Osteocyte (in vitro differentiated cells): ENCODE measurements at places on chromosomes 16 and 17.

- DNase-seq, result no peak
These were observed 910.5 kb downstream of the CDH11 start for GRCh38 chr16:64211331-64211730.

- DNase-seq, result no peak
These were observed 95.4 kb upstream of the TNRC6C start for GRCh38 chr17:77862890-77863813.

DNA sequence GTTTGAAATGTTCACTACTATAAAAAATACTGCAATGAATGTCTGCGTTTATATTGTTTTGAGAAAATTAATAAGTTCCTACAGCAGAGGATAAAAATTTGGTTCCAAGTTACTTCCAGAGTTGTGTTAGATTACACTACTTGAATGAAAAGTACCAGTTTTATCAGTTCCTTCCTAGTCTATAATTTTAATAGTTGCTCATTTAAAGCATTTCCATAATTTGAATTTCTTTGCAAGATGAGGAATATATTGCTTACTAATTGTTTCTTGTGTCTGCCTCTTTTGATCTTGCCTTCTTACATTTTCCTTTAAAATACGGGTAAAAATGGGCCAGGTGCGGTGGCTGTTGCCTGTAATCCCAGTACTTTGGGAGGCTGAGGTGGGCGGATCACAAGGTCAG, 4.0 kb downstream of the EMC6 start:
- DNase-seq, result no peak

DNA sequence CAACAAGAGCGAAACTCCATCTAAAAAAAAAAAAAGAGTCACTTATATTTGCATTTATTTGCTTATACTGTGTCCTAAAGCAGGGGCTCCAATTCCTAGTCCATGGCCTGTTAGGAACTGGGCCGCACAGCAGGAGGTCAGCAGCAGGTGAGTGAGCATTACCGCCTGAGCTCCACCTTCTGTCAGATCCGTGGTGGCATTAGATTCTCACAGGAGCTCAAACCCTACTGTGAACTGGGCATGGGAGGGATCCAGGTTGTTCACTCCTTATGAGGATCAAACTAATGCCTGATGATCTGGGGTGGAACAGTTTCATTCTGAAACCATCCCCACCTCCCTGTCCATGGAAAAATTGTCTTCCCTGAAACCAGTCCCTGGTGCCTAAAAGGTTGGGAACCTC, 24.9 kb downstream of the ITGB3 start:
- no peak for DNase-seq

GRCh38 chr17:82544431-82545070, 25.0 kb downstream of the FOXK2 start:
- no peak for DNase-seq

GRCh38 chr16:4260360-4260759, 12.5 kb downstream of the TFAP4 start:
- DNase-seq, result no peak

DNA sequence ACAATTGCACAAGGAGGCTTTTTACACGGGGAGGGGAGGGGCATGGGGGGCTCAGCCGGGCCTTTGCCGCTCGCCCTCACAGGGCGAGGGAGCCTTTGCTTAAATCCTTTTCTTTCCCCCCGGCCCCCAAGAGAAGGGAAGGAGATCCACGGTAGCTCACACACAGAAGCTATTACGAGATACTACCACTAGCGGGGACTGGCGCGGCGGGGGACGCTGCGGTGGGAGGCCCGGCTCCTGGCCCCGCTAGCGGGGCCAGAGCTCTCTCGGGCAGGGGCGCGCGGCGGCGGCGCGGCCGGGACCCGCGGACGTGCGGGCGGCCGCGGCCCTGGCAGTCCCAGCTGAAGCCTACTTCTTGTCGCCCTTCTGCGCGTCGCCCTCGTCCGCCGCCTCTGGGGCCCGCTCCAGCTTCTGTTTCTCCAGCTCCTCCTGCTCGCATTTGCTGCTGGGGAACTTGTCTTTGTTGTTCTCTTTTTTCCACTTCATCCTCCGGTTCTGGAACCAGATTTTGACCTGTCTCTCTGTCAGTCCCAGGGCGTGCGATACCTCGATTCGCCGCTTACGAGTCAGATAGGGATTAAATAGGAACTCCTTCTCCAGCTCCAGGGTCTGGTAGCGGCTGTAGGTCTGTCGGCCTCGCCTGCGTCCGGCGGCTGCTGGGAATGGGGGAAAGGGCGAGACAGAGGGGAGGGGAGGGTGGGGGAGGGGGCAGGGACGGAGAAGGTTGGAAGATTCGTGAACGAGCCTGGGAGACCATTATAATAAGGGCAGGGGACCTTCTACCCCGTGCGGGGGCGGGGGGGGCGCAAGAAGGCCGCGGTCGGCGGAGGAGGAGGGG, 2.0 kb downstream of the HOXB8 start:
- no peak for DNase-seq

GRCh38 chr16:48687421-48688038, 77.5 kb upstream of the N4BP1 start:
- no peak for DNase-seq

- no peak for DNase-seq
These were observed 744 bp upstream of the PLXDC1 start for GRCh38 chr17:39151943-39152818.

DNA sequence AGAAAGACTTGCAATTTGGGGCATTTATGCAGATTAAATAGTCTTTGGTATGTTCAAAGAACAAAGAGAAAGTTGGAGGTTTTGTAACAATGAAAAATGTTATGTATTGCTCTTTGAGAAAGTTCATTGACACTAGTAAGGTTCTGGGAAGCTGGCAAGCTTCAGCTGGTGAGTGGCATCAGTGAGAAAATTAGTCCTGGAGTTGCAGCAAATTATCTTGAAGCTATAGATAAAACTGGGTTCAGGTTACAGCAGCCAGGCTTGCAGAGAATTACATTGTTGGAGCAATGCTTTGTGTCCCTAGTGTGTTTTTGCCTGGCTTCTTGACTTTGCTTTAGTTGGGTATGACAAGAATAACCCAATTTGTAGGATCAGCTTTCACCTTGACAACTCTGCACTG, 221.2 kb downstream of the CDH13 start:
- DNase-seq, result no peak

DNA sequence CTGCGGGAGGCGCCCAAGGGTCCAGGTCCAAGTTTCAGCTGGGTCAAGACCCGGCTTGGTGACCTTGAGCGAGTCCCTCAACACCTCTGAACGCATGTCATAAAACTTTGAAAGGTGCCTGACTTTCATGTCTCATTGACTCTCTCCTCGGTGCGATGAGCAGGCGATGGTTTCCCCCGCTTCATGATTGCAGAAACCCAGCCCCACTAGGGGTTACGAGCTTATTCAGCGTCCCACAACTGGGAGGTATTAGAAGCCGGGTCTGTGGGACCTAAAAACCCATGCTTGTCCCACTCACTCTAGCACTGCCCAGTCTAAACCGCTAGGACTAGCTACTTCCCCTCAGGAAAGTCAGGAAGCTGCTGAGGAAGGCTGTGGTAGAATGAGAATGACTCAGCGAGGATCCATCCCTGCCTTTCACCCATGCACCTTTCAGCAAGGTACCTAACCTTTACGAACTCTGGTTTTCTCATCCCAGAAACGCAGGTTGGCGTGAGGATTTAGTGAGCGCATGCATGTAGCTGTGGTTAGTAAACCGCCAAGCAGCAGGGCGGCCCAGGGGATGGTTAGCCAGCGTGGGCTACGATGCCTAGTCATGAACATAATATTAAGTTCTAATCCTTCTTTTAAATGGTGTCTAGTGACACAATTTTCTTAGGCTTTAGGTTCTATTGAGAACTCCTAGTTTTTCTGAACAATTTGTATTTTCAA, 26.2 kb upstream of the RFFL start:
- DNase-seq, result no peak

DNA sequence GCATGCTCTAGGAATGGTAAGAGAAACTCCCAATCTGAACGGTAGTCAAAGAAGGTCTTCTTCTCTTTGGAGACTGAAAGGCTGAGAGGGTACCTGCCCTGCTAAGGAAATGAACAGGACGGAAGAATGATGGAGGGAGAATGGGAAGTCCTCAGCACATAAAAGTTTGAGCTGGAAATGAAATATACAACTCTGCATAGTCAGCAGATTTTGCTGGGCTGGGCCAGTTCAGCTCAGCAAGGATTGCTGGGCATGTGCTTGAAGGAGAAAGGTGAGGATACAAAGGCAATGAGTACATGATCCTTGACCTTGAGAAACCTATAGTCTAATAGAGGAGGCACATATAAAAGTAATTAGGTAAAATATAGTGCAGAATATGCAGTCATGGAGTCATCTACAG, 669.3 kb downstream of the MAF start:
- no peak for DNase-seq

DNA sequence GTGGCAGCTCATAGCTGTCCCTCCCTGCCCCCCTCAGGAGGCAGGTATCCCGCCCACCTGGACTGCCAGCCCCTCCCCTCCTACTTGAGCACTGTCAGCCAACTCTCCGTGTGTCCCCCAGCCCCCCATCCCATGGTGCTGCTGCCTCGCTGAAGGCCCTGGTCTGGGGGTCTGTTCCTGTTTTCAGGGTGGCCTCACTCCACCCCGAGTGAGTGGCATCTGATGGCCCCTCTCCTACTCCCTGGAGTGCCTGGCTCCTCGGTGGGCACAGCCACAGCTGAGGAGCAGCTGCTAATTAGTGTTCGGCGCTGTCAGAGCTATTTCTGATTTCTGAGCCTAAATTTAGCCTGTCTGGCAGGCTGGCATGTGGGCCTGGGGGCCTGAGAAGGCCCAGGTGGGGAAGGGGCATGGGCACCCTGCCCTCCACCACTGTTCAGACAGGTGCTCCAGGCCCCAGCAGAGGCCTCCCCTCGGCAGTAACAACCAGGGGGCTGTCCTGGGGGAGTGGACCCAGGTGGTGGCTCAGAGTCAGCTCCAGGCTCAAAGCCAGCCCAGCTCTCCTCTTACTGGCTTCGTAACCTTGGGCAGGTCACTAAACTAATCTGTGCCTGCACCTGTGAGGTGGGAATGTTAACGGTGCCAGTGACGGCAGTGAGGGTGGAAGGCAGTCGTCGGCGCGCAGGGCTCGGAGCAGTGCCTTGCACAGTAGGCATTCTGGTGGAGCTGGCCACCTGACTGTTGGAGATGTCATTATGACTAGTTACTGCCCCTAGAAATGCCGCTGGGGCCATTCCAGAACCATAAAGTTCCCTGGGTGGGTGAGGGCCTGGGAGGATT, 6.5 kb downstream of the FMNL1 start:
- no peak for DNase-seq

DNA sequence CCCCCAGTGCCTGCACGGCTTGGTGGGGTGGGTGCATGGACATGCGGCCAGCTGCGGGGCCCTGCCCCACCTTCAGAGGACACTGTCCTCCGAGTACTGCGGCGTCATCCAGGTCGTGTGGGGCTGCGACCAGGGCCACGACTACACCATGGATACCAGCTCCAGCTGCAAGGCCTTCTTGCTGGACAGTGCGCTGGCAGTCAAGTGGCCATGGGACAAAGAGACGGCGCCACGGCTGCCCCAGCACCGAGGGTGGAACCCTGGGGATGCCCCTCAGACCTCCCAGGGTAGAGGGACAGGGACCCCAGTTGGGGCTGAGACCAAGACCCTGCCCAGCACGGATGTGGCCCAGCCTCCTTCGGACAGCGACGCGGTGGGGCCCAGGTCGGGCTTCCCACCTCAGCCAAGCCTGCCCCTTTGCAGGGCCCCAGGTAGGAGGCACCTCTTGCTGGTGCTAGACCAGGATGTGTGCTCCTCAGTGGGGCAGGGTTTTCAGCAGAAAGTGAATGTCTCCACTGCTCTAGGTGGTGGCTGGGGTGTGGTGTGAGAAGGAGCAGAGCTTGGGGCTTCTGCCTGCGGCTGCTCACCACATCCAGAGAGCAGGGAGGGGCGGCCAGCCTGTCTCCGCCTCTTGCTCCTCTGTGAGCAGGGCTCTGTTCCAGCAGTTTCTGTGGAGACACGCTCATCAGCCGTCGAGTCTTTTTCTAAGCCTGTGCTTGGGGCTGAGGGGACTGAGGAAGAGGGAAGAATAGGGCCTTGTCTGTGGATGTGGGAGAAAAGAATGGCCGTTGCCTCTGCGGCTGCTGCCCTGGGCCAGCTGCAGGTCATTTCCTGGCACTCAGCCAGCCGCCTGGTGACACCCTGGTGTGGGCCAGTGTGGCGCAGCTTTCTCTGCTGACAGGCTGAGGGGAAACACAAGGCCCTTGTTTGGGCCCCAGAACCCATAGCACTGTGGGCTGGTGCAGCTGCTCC, 2.2 kb downstream of the ZNF276 start:
- DNase-seq, result no peak

- DNase-seq, result no peak
These were observed 348.0 kb downstream of the UTP18 start for GRCh38 chr17:51608251-51608933.

- DNase-seq, result no peak
These were observed 20.1 kb downstream of the COX11 start for GRCh38 chr17:54948380-54948779.

DNA sequence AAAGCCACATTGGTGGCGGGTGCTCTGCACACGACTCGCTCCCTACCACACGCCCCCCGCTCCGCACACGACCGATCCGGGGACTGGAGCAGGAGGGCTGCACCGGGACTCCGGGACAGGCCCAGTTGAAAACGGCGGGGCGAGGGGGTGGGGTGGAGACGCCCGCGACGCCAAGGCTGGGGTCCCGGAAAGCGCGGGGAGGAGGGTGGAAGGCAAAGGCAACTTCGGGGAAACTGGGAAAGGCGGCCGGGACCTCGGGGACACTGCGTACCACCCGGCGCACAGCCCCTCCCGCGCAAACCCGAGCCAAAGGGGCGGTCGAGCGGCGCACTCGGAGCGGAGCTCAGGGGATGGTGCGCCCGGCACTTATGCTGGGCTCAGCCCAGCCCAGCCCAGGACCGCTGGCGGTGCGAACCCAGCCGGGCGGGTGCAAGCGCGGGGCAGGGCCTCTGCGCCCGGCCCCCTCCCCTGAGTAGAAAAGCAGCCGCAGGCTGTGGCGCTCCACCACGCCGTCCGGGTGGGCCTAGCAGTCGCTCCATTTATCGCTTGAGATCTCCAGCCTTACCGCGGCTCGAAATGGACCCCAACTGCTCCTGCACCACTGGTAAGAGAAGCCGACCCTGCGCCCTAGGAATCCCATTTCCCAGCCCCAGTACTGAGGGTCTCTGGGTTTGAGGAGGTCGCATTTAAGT, at the start of gene MT1M:
TSS of gene MT1M (plus strand) at position 504 of the 692 bp plus-strand sequence. CDS start at position 577, 73 bp downstream.
- DNase-seq, result no peak

GRCh38 chr16:65445313-65446260, 323.7 kb upstream of the CDH11 start:
- no peak for DNase-seq

GRCh38 chr17:9334536-9335446, 240.8 kb downstream of the STX8 start:
- DNase-seq, result no peak

DNA sequence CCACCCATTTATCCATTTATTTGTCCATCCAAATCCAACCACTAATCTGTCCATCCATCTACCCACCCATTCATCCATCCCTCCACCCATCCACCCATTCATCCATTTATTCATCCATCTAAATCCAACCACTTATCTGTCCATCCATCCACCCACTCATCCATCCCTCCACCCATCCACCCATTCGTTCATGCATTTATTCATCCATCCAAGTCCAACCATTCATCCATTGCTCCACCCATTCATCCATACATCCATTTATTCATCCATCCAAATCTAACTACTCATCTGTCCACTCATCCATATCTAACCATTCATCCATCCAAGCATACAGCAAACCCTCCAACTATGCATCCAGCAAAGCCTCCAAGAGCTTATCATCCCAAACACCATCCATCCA, 267.3 kb downstream of the XYLT1 start:
- DNase-seq, result no peak
